Thymus (tissue), 14 donors: ENCODE measurements at places on chromosomes 12 and 14. TPM values are rescaled to one million over a fixed set of nuclear protein-coding genes. Genes with fewer than 3 reads are reported as not detected.

Gene COL2A1
- polyA plus RNA-seq: 0.57 TPM

Gene WNT5B
- polyA plus RNA-seq: 4.1 TPM

Gene CD163L1
- polyA plus RNA-seq: 12.6 TPM

Gene SUSD6
- 23.7 TPM for polyA plus RNA-seq

Gene EPYC
- 0.25 TPM for polyA plus RNA-seq

Gene TDRD9
- 3.8 TPM for polyA plus RNA-seq

Gene DUSP6
- 33.5 TPM for polyA plus RNA-seq

Gene ZNF10
- polyA plus RNA-seq: 15.2 TPM

Gene C3AR1
- polyA plus RNA-seq: 9.6 TPM

Gene OR6C2
- polyA plus RNA-seq: not detected

Gene DPPA3
- polyA plus RNA-seq: 0.57 TPM

Gene PTHLH
- 0.30 TPM for polyA plus RNA-seq

Gene TSPAN9
- 10.2 TPM for polyA plus RNA-seq

Gene VWF
- polyA plus RNA-seq: 33.8 TPM

Gene FAM181A
- 0.11 TPM for polyA plus RNA-seq

Gene CACNA2D4
- polyA plus RNA-seq: 4.9 TPM

Gene KCNK10
- polyA plus RNA-seq: 0.02 TPM
